Subcutaneous adipose tissue (tissue), 4 donors: ENCODE measurements at places on chromosomes 2 and 18. TPM values are rescaled to one million over a fixed set of nuclear protein-coding genes. Genes with fewer than 3 reads are reported as not detected.

RBKS gene
- 2.2 TPM for total RNA-seq

ATP8B1 gene
- 7.5 TPM for total RNA-seq

AQP12B gene
- not detected for total RNA-seq

ARHGAP25 gene
- total RNA-seq = 29.7 TPM

SH2D6 gene
- total RNA-seq = 2.8 TPM

ZEB2 gene
- total RNA-seq = 346 TPM

C1QL2 gene
- not detected for total RNA-seq

MALL gene
- 7.3 TPM for total RNA-seq

ALPP gene
- total RNA-seq = not detected

KRTCAP3 gene
- total RNA-seq = 0.66 TPM

CAVIN2 gene
- total RNA-seq = 21.9 TPM

NEU2 gene
- not detected for total RNA-seq

ERICH2 gene
- not detected for total RNA-seq

CYBRD1 gene
- total RNA-seq = 603 TPM

RESP18 gene
- total RNA-seq = not detected

ACMSD gene
- total RNA-seq = not detected

ITGB6 gene
- not detected for total RNA-seq

GALNT14 gene
- 0.94 TPM for total RNA-seq

ARHGAP28 gene
- 15.3 TPM for total RNA-seq

NAT8 gene
- not detected for total RNA-seq

DUSP2 gene
- total RNA-seq = 9.0 TPM

DCTN1 gene
- total RNA-seq = 122 TPM

RNPEPL1 gene
- 65.4 TPM for total RNA-seq

CCDC150 gene
- 2.6 TPM for total RNA-seq

LRRTM1 gene
- total RNA-seq = not detected

FAM110C gene
- not detected for total RNA-seq

EMILIN1 gene
- total RNA-seq = 21.0 TPM

HOXD13 gene
- 1.1 TPM for total RNA-seq

CDCA7 gene
- not detected for total RNA-seq

SCYGR4 gene
- not detected for total RNA-seq

OBSL1 gene
- total RNA-seq = 61.7 TPM

COL6A3 gene
- total RNA-seq = 432 TPM

CRYBA2 gene
- total RNA-seq = not detected

SERPINB7 gene
- not detected for total RNA-seq
